GM18507 (cell line): ENCODE measurements at places on chromosomes 3 and 15.
A peak's percentile ranks its signal among the peaks of the same experiment; 100 is the strongest.

DNA sequence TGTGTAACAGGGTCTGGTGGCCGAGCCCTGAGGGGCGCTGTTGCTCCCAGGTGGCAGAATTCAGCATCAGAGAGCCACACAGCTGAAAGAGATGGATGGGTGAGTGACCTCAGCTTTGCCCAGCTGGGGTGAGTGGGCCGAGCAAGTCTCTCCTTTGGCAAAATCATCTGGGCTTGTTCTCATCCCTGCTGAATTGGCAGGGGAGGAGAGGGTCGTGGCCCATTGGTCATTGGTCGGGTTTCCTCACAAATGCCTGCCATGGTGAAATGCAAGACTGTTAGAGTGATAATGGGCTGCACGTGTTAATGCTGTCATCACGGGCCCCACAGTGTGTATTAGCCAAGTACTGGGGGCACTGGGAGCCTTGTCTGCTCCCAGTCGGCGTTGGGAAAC is 15.9 kb downstream of the ABHD2 start:
- no peak for DNase-seq

DNA sequence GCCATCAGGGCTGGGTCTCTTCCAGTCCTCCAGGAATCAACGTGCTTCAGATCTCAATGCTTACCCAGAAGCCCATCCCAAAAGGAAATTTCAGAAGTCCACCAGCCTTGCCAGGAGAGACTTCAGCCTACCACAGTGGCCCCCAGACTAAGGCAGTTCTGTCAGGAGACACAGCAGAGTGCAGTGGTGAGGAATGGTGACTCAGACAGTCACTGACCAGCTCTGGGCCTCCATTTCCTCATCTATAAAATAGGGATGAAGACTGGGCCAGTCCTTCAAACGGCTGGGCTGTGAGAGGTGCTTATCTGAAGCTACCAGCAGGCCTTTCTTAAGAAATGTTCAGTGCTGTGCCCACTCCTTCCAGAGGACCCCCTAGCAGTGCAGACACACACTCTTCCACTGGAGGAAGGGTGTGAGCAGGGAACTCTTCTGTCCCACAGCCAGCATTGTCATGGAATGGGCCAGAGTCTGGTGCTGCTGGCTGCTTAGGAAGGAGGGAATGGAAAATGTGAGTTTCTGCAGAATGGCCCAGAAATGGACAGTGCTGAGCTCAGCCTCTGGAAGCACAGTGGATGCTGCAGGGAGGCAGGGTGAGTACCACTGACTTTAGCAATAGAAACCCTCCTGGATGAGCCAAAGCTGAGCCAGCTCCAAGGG is 41.6 kb upstream of the DUSP7 start:
- no peak for DNase-seq

GRCh38 chr3:108552267-108553159 is 36.7 kb downstream of the CIP2A start:
- DNase-seq, result no peak

- no peak for DNase-seq
Observed at GRCh38 chr3:127475975-127476705, 114.4 kb downstream of the TPRA1 start.

DNA sequence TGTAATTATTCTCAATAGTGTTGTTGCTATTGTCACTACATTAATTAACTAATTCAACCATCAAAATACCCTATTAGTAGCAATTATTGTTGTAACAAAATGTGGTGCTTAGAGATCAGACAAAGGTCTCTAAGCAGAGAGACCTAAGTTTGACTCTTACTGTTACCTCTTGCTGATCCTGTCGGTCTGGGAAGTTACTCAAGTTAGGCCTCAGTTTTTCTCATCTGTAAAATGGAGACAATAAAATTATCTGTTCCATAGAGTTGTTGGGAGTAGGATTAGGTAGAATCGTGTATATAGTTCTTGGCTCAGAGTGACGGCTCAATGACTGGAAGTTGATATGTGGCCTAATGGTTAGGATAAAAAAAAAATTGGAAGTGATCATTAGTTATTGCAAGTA is 69.8 kb upstream of the ARL8B start:
- no peak for DNase-seq

DNA sequence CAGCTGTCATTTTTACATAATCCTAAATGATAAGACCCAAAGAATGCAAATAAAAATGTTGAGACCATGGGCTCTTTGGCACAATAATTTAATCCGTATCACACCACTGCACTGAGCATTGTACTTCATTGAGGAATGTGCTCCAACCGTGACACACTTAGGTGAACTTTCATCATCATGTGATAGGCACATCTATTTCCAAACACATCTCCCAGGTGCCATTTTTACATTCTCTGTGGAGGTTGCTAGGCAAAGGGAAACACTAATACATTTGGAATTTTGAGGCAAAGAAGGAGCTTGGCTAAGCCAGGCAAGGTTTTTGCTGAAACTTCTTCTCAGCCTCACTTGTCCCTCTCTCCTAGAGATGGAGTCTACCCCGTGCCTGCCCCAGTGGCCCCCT is 68.7 kb downstream of the LRTM1 start:
- DNase-seq, result no peak

DNA sequence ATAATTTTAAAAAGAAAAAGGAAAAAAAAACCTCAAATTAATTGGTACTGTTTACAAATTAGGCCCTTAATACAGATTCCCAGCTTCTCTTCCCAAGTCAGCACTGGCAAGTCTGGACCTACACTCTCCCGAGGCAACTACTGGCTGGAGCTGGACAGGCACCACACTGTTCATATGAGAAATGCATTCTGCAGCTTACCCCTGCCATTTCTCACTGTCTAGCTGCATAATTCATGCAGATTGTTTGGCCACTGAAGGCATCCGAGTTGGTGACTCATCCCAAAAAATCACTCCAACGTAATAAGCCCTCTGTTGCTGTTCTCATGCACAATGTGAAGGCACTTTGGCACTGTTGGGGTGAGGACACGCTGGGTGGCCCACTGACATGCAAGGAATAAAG is 45.3 kb downstream of the ROPN1B start:
- DNase-seq, result no peak

GRCh38 chr15:95761501-95762165 is 568.9 kb upstream of the NR2F2 start:
- DNase-seq, result no peak

DNA sequence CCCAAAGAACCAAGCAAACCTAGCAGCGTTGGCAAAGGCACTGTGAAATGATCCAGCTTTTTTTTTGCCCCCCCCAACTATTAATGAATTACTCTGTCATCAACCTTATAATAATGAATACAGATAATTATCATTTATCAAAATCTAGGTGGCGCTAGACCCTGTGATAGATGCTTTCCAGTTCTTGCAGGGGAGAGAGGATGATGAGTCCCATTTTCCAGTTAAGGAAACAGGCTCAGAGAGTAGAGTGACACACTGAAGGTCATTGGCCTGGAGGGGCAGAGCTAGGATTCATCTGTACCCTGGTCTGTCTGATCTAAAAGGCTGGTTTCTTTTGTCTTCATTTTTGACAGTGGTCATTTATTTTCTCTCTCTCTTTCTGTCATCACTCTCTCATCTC is 5.0 kb downstream of the ACOX2 start:
- DNase-seq, result no peak

DNA sequence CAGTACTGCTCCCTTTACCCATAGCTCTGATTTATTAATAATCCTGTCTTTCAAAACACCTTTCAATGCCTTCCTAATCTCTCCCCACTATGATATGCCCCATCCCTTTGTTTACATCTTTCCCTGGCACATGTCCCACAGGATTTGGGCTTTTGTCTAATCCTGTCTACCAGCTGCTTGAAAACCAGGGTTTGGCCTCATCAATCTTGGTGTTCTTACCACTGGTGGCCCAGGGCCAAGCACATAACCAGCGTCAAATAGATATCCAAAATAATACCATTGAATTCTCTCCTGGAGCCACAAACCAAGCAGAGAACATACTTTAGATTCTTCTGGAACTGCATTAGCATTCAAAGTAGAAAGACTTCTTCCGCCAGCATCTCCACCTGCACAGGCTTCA is 104.8 kb upstream of the PPP2R3A start:
- DNase-seq, result no peak

- DNase-seq, result no peak
Observed at GRCh38 chr3:197369545-197369944, 71.1 kb upstream of the DLG1 start.

DNA sequence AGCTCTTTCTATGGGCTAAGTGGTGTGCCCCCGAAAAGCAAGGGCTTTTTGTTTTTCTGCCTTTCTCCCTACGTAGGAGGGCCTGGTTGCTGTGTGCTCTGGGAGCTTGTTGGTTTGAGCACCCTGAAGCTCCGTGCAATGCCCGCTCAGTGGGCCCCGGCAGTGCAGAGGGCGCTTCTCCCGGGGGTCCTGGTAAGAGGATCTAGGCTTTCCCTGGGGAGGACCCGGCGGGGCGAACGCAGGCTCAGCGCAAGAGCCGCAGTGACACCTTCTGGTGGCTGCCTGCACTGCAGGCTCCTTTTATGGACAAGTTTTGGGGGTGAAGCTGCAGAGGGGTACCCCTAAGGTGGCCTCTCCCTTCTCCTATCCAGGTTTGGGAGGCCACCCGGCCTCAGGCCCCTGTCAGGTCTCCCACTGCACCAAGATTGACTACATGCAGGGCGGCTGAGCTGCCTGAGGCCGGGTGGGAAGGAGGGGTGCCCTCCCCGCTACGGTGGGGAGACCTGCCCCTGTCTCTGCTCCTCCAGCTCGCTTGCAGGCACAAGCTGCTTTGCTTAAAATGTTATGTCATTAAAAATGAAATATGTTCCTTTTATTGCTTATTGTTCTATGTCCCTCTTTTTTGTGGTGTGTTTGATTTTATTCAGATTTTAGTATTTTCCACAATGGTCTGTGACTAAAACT is 387.9 kb downstream of the GABRG3 start:
- DNase-seq, result no peak

DNA sequence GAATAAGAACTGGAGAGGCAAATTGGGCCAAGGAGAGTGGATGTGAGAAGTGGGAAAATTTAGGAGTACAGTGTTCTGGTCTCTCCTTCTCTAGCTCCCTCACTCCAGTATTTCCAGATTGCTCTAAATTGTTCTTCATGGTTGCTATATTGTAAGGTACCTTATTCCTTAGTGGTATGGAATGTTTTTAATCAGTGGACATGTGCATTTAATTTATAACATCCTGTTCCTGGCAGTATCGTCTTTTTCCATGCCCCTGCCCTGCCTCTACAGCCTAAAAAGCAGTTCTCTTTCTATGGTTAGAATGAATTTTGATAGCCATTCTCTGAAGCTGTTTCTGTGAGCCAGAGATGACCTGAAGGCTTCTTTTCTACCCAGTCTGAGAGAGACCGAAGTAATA is 180.5 kb downstream of the TCF12 start:
- DNase-seq, result no peak

DNA sequence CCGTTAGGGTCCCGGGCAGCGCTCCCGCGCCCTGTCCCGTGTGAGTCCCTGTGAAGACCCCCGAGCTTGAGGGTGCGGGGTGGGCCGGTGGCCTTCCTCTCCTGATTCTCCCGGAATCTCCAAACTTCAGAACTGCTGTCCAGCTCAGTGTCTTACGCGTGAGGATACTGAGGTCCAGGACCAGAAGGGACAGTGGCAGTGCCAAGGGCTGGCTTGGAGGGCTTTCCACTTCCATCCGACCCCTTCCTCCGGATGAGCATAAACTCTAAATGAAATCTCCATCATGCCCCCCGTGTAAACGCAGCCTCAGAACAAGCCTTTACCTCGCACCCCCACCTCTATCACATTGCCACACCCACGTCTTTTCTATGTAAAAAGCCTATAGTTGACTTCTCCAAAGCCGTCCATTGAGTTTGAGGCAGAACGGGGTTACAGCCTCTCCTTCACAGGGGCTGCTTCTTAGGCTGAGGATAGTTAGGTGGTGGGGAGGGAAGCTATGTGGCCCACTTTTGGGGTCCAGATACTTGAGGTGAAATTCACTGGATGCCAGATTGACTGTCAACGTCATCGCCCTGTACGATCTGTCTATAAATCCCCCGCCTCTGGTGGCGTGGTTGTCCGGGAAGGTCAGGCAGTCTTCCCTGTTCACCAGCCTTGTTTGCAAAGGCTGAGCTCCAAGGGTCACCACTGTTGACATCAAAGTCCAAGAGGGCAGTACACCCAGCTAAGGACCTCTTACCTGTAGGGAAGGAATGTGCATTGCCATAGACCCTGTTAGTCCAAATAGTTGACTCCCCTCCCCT is 1.1 kb downstream of the EDEM1 start:
- DNase-seq, result no peak

- no peak for DNase-seq
Observed at GRCh38 chr3:12970684-12971083, 102.5 kb downstream of the IQSEC1 start.

GRCh38 chr3:177978946-177979345 is 557.3 kb upstream of the KCNMB2 start:
- DNase-seq, result no peak

DNA sequence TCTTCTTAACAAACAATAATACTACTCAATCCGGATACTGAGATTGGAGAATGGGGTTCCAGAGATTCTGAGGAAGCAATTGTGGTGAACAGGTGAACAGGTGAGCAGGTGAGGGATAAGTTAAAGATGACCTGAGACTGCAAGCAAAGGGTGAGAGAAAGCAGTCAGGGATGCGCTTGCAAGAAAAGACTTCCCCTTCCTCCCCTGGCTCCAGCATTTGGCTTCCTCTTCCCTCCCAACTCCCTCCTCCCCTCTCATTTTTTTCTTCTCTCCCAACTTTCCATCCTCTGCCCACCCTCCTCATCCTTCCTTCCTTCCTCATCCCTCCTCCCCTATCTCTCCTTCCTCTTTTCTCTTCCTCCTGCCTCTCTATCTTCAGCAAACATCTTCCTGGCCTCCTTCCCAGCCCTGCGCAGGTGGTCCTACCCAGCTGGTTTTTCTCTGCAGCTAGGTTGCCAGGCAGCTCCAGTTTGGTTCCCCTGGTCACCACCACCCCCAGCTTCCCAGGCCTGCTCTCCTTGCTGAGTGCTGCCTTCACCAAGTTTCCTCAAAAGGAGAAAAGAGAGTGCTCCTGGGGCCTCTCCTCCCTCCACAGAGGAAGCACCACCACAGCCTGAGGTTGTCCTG is 10.4 kb upstream of the VIPR1 start:
- no peak for DNase-seq

DNA sequence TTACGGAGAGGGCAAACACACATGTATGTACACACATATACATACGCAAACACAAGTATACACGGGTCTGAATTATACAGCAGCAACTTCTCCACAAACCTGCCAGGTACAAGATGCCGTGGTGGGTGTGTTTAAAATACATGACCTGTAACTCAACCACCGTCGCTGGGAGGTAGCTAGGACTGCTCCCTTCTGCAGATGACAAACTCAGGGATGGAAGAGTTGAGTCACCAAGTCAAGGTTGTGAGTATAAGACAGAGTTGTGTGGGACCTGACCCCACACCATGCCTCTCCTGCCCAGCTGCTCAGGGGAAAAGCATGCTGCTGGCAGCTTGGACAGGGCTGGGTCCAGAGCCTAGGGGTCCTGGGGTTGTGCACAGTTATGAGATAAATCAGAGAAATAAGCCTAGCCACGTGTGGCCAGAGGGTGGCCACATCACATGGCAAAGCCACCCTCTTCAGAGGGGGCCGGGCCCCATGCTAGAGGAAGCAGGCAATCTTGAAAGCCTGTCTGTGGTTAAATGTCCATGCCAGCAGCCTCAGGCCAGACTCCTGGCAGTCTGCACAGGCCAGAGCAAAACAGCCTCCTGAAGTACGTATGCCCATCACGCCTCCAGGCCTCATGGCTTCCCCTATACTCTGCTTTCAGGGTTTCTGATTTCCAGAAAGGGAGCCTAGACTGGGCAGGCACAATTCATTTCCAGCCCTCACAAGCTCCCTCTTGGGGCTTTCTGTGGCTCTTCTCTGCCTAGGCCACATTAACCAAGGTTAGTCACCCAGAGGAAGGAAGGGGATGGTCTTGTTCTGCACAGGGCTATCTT is 107.7 kb upstream of the RPL32 start:
- peak; percentile 38 for DNase-seq

- no peak for DNase-seq
Observed at GRCh38 chr15:64862408-64862807, 20.7 kb downstream of the PLEKHO2 start.

- no peak for DNase-seq
Observed at GRCh38 chr3:177733936-177734335, 536.7 kb upstream of the TBL1XR1 start.
